ENCODE measurements at places on chromosomes 2 and 18. TPM values are rescaled to one million over a fixed set of nuclear protein-coding genes. Genes with fewer than 3 reads are reported as not detected.

TNFRSF11A gene
- 2.8 TPM for polyA plus RNA-seq

TMEM37 gene
- 54.8 TPM for polyA plus RNA-seq

NPHP1 gene
- 22.9 TPM for polyA plus RNA-seq

BBS5 gene
- 17.0 TPM for polyA plus RNA-seq

GKN2 gene
- not detected for polyA plus RNA-seq

TRPM8 gene
- polyA plus RNA-seq = 0.33 TPM

FABP1 gene
- 21.2 TPM for polyA plus RNA-seq

NEU2 gene
- not detected for polyA plus RNA-seq

RAB27B gene
- 3.8 TPM for polyA plus RNA-seq

CCDC150 gene
- 33.5 TPM for polyA plus RNA-seq

NAT8 gene
- 18.6 TPM for polyA plus RNA-seq

CD8A gene
- polyA plus RNA-seq = 0.25 TPM

ADGRF3 gene
- polyA plus RNA-seq = 2.5 TPM

GCKR gene
- polyA plus RNA-seq = 0.10 TPM

TYMS gene
- 180 TPM for polyA plus RNA-seq

RBM44 gene
- polyA plus RNA-seq = 0.78 TPM

CKAP2L gene
- polyA plus RNA-seq = 20.9 TPM

CABYR gene
- polyA plus RNA-seq = 13.0 TPM

PRSS56 gene
- polyA plus RNA-seq = not detected

C2orf78 gene
- not detected for polyA plus RNA-seq

ATG16L1 gene
- polyA plus RNA-seq = 25.2 TPM

IL1B gene
- 0.65 TPM for polyA plus RNA-seq

RGPD8 gene
- 4.7 TPM for polyA plus RNA-seq

ACVR1C gene
- polyA plus RNA-seq = 0.23 TPM

ZAP70 gene
- polyA plus RNA-seq = 2.2 TPM

KCNS3 gene
- polyA plus RNA-seq = 9.2 TPM

OSR1 gene
- polyA plus RNA-seq = 6.0 TPM

HOXD1 gene
- 10.1 TPM for polyA plus RNA-seq

CTLA4 gene
- not detected for polyA plus RNA-seq

STPG4 gene
- 0.12 TPM for polyA plus RNA-seq

FBXO48 gene
- 2.3 TPM for polyA plus RNA-seq

HJURP gene
- polyA plus RNA-seq = 33.4 TPM

POLR1B gene
- polyA plus RNA-seq = 37.3 TPM

ATP6V1B1 gene
- polyA plus RNA-seq = 58.5 TPM

TUBB6 gene
- 58.9 TPM for polyA plus RNA-seq

ZNF513 gene
- polyA plus RNA-seq = 19.6 TPM

TM4SF20 gene
- 0.27 TPM for polyA plus RNA-seq

FAM228A gene
- polyA plus RNA-seq = 1.3 TPM

IFT172 gene
- 71.8 TPM for polyA plus RNA-seq

RTP5 gene
- not detected for polyA plus RNA-seq

Measured in left kidney (tissue), 8 donors.